C1 segment of cervical spinal cord (tissue), 14 donors: ENCODE measurements at places on chromosomes 11 and 22.
A peak's percentile ranks its signal among the peaks of the same experiment; 100 is the strongest.

- no peak for DNase-seq
Observed at GRCh38 chr11:2599561-2600189, 100.1 kb downstream of the KCNQ1OT1 start.

- DNase-seq, result no peak
Observed at GRCh38 chr11:28298209-28298608, 190.0 kb downstream of the METTL15 start.

GRCh38 chr11:76107971-76108370, 98.3 kb downstream of the WNT11 start:
- DNase-seq, result no peak

GRCh38 chr22:22578702-22579424, 19.8 kb upstream of the PRAME start:
- no peak for DNase-seq

DNA sequence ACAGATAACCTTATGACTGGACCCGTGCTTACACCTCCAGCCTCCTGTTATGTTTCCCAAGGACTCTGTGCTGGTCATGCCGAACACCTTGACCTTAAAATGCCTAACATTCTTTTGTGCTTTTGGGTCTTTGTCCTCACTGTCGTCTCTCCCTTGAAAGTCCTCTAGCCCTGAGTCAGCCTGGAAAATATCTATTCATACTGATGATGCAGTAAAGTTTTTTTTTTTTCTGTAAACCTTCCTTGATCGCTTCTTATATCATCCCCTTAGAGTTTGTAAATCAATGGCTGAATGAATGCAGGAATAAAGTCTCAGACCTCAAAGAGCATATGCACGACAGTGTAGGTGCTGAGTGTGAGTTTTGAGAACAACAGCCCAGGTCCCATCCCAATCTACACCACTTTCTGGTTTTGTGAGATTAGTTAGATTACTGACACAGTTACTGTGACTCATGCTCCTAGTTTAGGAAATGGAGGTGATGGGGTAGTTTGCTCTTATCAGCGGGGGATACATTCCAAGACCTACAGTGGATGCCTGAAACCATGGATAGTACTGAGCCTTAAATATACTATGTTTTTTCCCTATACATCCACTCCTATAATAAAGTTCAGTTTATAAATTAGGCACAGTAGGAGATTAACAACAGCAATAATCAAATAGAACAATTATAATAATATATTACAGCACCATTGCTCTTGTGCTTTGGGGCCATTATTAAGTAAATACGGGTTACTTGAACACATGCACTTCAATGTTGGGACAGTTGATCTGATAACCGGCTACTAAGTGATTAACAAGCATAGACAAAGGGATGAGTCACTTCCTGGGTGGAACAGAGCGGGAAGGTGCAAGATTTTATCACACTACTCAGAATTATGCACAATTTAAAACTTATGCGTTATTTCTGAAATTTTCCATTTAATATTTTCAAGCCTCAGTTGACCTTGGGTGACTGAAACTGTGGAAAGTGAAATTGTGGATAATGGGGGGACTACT, 8.6 kb downstream of the TCN1 start:
- DNase-seq, result no peak

GRCh38 chr22:22721681-22722354, 77.4 kb downstream of the GGTLC2 start:
- DNase-seq, result no peak

DNA sequence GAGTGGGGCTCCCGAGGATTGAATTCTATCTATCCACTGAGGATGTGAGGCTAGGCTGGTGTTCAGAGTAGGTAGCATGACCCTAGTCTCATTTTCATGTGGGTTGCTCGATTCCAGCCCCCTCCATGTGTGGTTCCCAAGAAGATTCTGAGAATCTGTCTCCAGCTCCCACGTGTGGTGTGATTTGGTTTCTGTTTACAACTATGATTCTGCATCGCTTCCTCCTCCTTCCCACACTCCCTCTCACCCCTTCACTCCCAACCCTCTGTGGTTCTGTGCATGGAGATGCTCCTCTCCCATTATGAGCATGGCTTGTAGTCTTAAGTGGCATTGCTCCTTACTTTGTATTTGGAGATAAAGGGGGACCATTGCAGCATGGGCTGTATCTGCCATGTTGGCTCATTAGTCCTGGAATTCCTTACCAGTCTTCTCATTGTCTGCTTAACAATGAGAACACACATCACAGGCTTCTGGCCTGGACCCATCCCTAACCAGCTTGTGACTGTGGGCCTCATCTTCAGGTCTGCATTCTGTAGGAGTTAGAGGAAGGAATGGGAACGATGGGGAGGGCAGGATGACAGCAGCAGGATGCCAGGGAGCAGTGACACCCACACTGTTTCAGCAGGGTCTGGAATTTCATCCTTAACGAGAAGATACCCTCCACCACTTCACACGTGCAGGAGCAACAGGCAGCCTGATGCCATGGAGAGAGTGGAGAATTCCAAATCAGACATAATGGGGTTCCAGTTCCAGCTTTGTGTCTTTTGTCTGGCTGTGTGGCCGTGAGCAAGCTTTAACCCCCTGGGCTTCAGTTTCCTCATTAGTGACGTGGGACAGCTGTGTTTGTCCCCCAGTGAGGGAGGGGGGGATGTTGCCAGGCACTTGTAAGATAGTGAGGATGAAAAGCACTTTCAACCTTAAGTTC, 86.0 kb downstream of the CCDC81 start:
- DNase-seq, result no peak

DNA sequence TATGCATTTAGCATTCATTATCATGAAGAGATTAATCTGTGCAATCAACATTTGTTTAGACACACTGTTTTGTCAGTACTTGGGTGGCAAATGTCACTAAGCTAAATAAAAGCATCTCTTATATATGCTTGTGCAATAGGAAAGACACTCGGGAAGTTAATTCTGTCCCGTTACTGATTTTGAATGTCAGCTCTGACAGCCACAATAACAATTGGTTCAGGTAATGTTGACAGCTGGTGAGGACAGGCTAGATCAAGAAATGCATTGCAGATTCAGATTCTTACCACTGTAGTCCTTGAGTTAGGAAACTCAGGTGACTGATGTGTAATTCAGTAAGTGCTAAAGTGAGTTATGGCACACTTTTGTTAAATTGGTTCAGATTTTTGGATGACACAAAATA, 523.8 kb upstream of the FAT3 start:
- no peak for DNase-seq

DNA sequence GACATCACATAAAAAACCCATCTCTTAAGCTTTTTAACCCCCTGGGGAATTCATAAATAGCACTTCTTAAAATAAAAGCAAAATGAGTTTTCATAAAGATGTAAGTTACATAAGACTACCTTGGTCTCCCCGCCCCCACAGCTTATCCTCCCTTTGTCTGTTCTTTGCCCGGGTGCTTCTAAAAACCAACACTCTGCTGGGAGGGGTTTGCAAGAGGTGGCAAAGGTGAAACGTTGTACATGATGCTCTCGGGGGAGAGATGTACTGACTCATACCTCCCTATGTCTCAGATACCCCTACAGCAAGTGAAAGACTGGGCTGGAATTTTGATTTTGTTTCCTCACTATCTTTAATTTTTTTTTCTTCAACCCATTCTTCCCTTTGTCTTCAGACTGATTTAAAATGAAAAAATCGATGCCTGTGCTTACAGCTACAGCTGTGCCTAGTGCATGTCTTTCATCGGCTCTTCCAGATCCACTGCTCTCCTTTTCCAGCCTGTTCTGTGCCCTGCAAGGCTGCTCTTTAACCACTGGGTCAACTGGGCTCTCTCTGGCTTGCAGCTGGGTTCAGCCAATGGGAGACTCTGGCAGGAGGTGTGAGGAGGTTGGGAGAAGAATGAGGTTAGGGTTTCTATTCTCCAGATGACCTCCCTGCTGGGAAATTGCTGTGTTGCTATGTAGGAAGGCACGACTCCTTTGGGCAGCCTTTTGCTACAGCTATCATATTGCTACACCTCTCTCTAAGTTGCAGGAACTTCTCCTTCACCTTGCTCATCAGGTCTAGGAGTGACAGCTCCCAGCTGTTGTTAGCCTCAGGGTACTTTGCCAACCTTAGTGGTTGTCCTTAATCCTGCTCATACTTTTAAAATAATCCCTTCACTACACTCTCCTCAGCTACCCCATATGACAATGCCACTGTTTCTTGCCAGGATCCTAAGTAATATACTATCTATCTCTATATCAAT, 266.5 kb downstream of the TENM4 start:
- no peak for DNase-seq

- no peak for DNase-seq
Observed at GRCh38 chr11:2447951-2448650, 3.3 kb downstream of the KCNQ1 start.

GRCh38 chr11:14015711-14016110, 53.2 kb downstream of the SPON1 start:
- DNase-seq, result no peak

- DNase-seq, result no peak
Observed at GRCh38 chr11:91625495-91625894, 599.1 kb upstream of the FAT3 start.

DNA sequence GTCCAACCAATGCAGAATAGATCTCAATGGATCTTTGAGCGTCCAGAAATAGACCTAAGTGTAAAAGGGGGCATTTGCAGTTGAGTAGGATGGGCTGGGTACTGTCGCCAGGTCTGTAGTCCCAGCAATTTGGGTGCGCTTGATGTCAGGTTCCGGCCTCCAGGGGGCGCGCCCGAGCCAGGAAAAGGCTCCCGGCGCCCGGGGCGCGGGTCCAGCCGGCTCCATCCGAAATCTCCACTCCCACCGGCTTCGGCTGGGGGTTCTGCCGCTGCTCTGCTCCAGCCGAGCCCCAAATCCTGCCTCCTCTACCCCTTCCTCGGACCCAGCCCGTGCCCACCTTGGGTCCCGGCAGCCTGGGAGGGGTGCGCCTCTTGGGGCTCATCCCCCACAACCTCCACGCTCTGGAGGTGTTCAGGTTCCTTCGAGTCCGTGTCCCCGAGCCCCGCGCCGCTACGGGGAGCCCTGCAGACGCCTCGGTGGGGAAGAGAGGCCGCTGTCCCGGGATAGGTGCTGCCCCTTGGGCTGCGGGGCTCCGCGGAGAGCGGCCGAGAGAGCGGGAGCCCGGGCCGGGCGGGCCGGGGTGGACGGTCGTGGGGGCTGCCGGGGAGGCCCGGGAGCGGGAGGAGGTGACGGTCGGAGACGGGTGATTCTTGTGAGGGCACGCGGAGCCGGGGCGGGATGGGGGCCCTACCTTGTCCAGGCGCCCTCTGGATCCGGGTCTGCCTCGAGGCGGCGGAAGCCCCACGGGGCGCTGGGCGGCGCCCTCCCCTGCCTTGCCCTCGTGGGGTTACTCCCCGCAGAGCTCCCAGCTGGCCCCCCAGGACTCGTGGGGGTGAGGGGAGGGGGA, 13.0 kb upstream of the CYB5R3 start:
- peak; percentile 75 for DNase-seq

DNA sequence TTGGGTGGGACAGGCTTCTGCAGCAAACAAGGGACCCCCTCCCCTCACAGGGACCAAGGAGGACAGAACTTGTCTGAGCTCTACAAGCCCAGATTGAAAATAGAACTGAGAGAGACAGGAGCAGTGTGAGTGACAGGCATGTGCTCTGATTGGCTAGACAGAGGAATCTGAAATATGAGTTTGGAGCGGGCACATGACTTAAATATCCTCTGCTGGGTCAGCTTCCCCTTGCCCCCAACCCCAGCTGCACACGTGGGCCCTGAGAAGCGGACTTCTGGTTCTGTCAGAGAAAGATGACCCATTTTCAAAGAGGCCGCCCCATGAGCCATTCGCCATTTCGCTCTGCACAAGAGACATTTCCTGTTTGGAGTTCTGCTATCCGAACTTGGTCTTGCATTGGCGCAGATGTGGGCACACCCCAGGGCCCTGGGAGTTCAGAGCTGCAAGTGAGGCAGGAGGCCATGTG, 5.3 kb downstream of the TUBA8 start:
- DNase-seq, result no peak

GRCh38 chr11:117826832-117827231, 2.3 kb upstream of the FXYD2 start:
- no peak for DNase-seq

DNA sequence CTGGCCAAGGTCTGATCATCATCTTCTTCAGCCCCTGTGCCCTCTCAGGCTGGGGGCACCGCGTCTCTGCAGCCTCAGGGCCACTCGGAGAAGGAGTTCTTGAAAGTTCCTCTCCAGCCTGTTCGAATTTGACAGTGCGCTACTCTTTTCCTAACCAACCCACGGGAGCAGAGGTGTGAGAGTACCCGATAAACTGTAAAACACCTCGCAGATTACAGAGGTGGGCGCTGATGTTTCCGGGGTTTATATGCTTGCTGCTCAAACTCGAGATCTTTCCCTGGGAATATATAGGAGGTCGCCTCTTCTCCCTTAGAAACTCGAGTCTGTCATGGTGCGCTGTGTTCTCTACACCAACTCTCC, 515 bp downstream of the CTR9 start:
- DNase-seq, result no peak

- no peak for DNase-seq
Observed at GRCh38 chr11:132231656-132232347, 861.4 kb downstream of the NTM start.

DNA sequence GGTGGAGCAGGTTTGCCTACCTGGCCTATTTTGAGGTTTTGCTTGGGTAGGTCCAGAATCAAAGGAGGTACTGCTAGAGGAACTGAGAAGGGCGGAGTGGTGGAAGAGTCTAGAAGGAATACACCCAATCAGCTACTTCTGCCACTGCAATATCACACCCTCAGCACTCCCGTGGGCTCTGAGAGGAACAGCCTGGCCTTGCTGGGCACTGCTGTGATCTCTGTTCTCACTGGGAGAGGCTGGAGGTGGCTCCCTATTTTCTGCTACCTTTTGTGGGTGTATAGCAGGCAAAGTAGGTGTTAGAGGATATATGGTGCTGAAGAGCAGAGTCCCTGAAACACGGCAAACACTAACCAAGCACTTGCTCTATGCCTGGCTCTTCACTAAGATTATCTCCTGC, 25.0 kb upstream of the IGSF22 start:
- no peak for DNase-seq

DNA sequence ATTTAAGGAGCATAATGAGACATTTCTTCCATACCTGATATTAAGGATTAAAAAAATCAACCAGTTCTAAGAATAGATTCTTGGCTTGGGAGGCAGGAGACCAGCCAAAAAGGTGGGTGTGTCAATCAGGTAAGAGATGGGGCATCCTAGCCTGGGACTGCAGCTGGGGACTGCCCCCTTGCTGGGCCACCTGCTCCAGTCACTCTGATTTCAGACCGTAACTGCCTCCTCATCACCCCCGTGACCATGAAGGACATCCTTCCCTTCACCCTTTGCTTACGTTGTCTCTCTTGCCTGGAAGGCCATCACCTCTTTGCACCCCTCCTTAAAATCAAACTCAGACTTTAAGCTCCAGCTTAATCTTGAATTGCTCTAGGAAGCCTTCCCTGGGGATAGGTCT, 17.9 kb downstream of the PTPN5 start:
- no peak for DNase-seq

- DNase-seq, result no peak
Observed at GRCh38 chr11:69287968-69288882, 5.7 kb upstream of the MYEOV start.
